ENCODE measurements at places on chromosomes 5 and 9.

GRCh38 chr5:35979715-35980114 lies 11.5 kb downstream of the UGT3A1 start:
- DNase-seq, result no peak

GRCh38 chr5:54990841-54991258 lies 5.5 kb upstream of the ESM1 start:
- no peak for DNase-seq

DNA sequence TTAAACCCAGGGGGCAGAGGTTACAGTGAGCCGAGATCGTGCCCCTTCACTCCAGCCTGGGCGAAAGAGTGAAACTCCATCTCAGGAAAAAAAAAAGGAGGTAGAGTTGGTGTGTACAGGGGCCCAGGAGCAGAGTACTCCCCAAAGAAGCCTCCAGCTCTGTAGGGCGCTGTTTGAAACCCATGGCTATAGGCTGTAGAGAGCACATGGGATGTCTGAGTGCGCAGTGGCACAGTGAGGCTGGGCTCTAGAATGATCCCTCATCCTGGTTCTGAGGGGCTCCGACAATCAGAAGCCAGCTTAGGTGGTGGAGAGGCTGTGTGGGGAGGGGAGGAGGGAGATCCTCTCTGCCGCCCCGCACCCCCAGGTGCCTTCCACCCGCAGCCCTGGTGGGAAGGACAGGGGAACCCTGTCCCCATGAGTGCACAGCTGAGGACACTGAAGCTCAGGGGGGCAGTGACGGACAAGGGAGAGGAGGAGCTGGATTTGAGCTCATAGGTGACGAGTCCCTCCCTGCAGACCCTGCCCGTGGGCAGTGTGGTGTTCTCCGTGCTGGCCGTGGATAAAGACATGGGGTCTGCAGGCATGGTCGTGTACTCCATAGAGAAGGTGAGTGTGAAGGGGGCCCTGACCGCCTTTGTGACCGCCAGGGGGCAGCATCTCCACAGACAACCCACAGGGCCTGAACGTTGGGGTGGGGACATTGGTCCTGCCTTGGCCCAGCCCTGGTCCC lies 24.6 kb downstream of the CDHR2 start:
- DNase-seq, result peak; percentile 92

- no peak for DNase-seq
These were observed 19.4 kb upstream of the LCP2 start for GRCh38 chr5:170316937-170317336.

DNA sequence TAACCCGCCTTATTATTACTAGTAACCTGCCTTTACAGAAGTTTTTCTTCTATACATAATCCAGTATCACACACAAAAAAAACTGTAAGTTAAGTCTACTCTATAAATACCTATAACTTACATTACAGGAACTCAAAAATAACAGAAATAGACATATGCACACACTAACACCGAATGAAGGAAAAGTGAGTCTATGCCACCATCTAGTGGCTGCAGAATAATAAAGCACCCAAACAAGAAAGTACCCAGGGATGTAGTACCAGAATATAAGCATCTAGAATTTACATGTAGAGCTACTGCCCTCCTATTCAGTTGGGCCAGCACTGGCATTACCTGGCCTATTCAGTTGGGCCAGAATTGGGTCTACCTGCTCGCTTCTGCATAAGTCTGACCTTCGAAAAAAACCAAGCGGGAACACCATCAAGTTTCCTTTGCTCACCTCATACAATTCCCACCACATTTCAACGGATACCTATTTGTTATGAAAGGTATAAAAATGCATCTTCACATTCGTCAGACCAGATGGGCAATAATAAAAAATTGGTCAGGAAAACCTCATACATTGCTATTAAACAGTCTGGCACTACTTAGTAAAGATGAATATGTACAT lies 4.0 kb upstream of the NIPSNAP3A start:
- no peak for DNase-seq

GRCh38 chr5:109718632-109719031 lies 28.9 kb downstream of the MAN2A1 start:
- no peak for DNase-seq

- no peak for DNase-seq
These were observed 240.0 kb downstream of the GOLPH3 start for GRCh38 chr5:31934156-31934555.

DNA sequence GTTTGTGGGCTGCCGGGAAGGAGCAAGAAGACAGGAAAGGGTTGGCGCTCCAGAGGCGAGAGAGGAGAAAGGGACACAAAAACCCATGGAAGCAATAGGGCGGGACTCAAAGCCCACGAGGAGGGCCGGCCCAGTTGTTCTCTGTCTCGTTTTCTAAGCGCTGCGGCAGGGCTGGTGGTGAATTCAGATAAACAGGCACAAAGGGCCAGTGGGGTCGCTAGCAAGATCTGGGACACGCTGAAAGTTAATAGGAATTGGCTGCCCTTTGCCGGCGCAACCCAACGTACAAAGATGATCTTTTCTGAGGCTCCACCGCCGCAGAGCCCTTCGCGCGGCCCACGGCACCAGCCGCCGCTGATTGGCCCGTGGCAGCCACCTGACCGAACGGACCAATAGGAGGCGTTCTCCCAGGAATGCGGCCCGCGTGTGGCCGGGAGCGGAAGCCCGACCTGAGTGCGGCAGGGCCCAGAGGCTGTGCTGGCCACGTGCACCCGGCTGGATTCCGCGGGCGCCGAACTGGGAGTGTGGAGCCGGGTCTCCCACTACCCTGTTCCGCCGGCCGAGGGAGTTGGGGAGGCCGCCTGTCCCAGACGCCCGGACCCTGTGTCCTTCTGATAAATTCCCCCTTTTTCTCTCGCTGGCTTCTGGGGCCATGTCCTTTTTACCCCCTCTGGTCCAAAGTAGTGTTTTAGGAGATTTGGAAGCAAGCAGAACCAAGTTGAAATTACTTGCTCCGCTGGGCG lies 16.8 kb upstream of the NSD1 start:
- DNase-seq, result peak; percentile 90

GRCh38 chr5:6638236-6638635 lies 5.0 kb downstream of the SRD5A1 start:
- no peak for DNase-seq

DNA sequence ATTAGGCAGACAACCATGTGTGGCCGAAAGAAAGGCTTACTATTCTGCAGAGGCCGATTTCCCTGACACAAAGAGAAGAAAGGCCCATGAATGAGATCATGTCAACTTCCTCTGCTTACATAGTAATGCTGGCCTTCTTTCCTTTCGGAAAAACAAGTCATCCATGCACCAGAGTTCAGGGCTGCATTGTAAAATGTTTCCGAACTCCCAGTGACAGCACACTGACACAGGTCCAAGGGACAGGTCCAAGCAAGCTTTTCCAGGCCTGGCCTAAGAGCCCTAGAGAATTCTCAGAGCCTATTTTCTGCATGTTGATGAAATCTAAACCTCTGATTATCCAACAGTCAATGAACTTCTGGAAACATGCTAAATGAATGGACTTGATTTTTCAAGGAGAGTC lies 140.9 kb downstream of the ZNF608 start:
- no peak for DNase-seq

- no peak for DNase-seq
These were observed 693 bp upstream of the RGS3 start for GRCh38 chr9:113462781-113463286.

GRCh38 chr5:61000887-61001286 lies 55.9 kb downstream of the NDUFAF2 start:
- DNase-seq, result no peak

DNA sequence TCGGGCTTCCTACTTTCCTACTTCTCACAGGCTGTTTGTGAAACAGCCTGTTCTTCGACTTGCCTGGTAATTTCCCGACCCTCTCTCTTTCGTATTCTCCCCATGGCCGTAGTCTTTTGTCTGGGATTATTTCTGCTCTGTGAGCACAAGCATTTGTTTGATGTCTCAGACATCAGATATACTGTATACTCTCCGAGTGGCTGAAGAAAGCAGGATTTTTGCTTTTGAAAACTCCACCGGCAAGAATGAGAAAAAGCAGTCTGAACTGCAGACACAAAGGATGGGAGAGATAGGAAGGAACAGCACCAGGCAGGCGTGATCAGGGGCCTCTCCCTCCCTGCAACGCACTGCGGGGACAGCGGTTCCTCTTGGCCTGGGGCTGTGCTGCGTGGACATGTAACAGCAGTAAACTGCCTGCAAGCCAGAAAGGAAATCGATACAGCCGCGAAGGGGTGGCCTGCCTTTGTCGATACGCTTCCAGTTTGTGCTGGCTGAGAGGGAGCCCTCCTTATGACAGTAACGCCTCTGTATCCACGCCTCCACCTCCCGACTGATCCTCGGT lies 313.9 kb upstream of the TLE4 start:
- no peak for DNase-seq

DNA sequence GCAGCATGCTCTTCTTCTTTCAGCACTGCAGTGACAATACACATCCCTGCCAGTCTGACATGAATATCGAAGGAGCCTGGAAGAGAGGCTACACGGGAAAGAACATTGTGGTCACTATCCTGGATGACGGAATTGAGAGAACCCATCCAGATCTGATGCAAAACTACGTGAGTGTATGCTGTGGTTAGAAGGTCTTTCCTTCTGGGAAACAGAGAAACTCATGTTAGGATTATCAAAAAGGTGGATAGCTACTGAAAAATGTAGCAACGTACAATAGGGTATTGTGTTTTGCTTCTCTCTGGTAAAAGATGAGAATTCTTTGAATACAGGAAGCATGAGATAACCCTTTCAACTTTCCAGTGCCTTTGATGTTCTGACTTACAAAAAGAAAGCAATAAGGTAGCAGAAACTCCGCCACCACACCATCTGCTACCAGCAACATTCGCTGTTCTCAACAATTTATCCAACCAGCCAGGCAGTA lies 133.3 kb downstream of the PCSK5 start:
- DNase-seq, result no peak

DNA sequence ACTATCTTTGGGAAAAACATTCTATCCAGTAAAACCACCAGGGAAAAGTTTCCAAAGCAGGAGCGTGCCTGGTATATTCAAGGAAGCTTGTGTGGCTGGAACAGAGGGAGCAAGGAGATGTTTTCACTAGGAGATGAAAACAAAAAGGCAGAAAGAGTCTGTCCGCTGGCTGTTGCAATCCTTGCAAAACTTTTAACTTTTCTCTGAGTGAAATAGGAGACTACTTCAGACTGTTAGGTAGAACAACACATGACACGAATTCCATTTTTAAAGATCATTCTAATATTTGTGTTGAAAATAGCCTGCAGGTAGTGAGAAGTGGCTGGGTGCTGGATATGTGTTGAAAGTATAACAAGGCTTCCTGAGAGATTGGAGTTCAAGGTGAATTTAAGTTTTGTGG lies 69.5 kb downstream of the PRR16 start:
- DNase-seq, result no peak

DNA sequence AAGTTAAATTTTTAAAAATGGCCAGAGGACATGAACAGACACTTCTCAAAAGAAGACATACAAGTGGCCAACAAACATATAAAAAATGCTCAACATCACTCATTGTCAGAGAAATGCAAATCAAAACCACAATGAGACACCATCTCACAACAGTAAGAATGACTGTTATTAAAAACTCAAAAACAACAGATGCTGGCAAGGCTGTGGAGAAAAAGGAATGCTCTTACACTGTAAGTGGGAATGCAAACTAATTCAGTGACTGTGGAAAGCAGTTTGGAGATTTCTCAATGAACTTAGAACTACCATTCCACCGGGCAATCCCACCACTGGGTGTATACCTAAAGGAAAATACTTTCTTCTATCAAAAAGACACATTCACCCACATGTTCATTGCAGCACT lies 168.5 kb upstream of the PIK3R1 start:
- DNase-seq, result no peak

- DNase-seq, result no peak
These were observed 110.5 kb upstream of the KLF4 start for GRCh38 chr9:107600060-107600573.

DNA sequence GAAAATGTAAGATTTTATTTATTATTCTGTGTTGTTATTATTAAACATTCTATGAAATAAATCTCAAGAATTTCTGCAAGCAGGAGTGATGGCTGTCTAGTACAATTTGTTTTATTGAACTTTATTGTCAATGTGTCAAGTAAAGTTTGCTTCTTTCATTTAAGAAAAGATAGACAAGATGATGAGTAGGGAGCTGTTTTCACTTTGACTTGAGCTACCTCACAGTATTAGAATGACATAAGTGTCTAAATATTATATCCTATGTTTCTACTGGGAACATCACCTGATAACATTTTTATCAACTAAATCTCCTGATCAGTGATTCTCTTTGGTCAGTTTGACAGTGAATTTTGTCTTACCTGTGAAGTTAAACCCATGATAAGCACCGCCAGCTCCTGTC lies 12.7 kb upstream of the EDIL3 start:
- no peak for DNase-seq

DNA sequence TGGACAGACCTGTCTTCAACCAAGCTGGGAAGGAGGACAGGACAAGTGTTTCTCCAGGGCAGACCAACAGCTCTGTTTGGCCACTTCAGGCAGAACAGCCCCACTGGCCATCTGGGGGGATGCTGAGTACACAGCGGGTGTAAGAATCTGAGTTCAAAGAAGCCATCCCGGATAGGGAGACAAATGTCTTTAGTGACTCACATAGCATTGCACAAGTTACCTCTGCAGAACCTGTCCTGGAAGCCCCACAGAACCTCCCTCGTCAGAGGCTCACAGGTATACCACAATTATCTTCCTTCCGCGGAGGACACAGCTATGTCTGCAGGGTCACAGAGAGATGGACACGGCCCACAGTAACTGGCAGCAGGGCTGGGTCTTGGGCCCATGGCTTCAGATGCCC lies 2.0 kb downstream of the OR2V2 start:
- no peak for DNase-seq

GRCh38 chr9:109252291-109252690 lies 68.6 kb downstream of the EPB41L4B start:
- DNase-seq, result no peak

DNA sequence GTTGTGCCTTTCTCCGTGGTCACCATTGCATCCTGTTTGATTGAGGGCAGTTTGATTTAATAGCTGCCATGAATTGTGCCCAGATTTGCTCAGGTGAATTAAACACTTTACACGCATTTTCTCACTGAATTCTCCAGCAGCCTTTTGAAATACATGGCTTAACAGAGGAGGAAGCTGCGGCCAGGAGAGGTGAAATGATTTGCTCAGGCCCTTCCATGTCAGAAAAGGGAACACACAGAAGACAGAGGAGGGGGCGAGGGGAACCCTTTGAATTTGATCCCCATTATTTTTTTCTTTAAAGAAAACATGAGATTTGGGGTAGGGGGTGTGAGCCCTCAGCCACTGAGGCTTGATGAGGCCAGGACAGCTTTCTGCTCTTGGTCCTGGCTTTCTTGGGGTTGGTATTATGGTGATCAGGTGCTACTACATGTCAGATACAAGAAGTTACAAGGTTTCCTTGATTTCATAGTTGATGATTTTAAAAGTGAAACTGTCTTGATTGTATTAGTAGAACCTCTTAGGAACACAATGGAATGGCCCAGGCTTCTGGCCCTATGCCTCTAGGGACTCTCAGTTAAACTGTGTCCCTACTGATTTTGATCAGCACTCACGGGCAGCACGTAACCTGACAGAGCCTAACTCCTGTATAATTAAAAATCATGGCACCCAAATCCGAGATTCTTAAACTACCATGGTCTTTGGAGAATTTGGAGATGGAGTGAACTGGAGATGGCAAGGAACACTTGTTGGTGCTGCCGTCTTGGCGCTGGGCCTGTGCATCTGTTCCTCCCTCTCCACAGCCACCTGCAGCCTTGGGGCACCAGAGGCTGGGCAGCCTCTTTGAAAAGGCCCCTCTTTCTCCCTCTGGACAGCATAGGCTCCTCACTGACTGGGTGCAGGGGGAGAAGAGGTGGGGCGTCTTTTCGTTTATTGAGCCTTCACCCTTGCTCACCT lies 107.9 kb downstream of the TRIO start:
- no peak for DNase-seq

- DNase-seq, result no peak
These were observed 136.0 kb downstream of the MVB12B start for GRCh38 chr9:126462617-126463016.

GRCh38 chr5:135490245-135491037 lies 38.3 kb upstream of the TIFAB start:
- DNase-seq, result no peak

Measured in stimulated activated CD8-positive, alpha-beta memory T cell treated with anti-CD3 and anti-CD28 coated beads, Interleukin-4, amount 100 ng/mL, for 48 hours (primary cell).